ENCODE measurements at places on chromosomes 5 and 9.

- DNase-seq, result no peak
Measured at GRCh38 chr9:92493749-92494387, 11.6 kb upstream of the ASPN start.

DNA sequence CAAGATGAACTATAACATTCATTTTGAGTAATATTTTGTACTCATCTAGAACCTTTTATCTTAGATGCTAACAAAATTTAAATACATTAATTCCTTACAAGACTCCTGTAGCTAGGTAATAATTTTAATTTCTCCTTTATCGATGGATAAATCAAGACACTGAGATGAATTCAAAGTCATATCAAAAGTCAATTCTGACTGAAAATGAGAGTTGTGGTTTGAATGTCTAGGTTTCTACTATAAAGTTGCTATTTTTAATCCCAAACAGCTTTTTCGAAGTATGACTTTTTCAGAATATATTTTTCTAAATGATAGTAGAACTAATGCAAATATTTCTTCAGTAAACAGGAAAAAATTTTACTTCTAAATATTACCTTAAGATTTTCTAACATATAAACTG, 491.7 kb upstream of the FAM174A start:
- no peak for DNase-seq

DNA sequence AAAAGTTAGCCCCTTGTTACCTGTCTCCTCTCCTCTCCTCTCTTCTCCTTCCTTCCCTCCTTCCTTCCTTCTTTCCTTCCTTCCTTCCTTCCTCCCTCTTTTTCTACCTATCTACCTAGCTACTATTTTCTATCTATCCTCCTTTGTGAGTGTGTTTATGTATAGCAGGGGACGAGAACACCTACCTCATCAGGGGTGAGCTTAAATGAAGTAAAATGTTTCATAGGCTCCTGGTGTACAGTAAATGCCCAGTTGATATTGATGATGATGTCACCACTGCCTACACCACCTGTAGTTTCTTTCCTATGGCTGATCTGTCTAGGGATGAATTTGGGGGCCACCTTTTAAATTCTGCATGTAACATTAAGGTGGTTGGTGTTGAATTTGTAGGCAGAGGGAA, 4.3 kb downstream of the SPIN1 start:
- no peak for DNase-seq

DNA sequence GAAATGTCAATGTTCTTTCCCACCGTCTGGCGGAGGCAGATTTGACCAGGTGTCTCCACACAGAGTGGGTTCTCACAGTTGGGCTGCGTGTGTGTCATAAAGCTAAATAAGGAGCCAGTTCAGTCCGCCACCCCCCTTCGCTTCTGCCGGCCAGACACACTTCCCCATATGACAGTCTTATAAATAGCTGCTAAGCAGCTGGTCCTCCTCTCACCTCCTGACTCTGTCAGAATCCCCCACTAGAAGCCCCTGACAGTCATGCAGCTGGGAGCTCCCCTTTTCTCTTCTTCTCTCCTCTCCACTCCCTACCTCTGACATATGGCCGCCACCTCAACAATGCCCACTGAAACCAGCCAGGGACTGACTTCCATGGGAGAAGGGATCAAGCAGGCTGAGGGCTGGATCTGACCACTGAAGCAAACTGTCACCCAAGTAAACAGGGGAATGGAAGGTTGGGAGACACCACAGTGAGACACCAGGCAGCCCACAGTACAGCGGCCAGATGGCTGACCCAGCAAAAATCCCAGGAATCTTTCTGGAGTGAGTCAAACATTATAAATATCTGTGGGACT, 141.9 kb upstream of the EFNA5 start:
- DNase-seq, result no peak

GRCh38 chr5:55773057-55773456, 35.2 kb downstream of the DDX4 start:
- no peak for DNase-seq

- DNase-seq, result no peak
Measured at GRCh38 chr9:33931326-33931725, 114.4 kb downstream of the UBE2R2 start.

DNA sequence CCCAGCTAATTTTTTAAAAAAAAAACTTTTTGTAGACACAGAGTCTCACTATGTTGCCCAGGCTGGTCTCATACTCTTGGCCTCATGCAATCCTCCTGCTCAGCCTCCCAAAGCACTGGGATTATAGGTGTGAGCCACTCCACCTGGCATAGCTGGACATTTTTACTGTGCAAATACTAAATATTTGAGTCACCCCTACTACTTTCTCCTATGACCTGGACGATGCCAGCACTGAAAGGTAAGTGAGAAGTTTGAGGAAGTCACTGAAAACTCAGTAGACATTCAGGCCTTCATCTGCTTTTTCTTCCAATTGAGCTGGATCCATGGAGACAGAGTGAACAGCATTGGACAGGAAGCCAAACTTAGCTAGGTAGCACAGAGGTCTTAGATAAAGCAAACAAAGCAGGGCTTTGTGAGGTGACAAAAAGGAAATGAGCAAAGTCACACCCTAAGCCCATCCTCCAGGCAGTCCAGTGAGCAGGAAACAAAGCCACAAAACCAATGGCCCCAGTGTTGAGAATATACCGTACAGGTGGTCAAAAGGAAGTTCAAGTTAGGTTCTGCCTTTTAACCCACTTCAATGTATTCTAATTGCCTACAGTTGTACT, 192.6 kb upstream of the RASA1 start:
- no peak for DNase-seq

DNA sequence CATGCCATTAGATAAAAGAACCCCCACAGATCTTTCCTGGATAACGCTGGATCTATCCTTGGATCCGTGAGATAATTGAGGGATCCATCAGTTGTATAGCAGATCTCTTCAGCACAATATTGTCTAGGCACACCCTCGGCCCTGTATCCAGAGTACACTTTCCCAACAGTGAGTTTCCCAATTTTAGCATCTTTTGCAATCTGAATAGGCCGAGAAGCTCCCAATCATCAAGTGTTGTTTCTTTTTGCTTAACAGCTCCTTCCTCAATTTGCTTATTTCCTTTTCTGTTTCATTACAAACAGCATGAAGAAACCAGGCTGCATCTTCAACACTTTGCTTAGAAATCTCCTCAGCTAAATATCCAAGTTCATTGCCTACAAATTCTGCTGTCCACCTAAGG, 4.4 kb upstream of the SPTLC1 start:
- no peak for DNase-seq

DNA sequence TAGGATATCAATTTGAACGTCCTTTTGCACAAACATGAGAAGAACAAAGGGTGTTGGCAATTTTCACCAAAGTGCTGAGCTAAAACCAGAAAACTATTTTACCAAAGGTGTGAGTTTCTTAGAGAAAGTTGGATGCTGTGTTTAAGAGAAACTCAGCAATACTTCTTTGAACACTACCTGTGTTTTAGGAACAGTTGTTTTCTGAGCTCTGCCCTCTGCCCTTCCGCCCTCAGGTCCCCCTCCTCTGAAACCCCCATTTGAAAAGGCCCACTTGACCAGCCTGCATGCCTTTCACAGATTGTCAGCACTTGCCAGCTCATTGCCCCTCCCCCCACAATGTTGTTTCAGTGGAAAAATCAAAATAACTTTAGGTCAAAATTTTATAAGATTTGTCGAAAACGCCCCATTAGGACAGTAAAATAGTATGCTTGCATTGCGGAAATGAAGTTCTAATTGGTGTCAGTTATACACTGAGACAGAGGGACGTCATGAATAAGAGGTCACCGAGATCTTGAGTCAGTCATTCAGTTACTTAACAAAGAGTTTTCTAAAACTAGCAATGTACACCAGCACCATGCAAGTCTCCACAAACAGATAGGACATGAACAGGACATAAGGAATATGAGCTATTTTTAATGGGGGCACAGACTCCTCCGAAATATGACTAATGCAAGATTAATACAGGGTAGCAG, 61.9 kb upstream of the IL7R start:
- DNase-seq, result no peak

- DNase-seq, result peak; percentile 63
Measured at GRCh38 chr5:107248066-107248695, 422.6 kb downstream of the EFNA5 start.

DNA sequence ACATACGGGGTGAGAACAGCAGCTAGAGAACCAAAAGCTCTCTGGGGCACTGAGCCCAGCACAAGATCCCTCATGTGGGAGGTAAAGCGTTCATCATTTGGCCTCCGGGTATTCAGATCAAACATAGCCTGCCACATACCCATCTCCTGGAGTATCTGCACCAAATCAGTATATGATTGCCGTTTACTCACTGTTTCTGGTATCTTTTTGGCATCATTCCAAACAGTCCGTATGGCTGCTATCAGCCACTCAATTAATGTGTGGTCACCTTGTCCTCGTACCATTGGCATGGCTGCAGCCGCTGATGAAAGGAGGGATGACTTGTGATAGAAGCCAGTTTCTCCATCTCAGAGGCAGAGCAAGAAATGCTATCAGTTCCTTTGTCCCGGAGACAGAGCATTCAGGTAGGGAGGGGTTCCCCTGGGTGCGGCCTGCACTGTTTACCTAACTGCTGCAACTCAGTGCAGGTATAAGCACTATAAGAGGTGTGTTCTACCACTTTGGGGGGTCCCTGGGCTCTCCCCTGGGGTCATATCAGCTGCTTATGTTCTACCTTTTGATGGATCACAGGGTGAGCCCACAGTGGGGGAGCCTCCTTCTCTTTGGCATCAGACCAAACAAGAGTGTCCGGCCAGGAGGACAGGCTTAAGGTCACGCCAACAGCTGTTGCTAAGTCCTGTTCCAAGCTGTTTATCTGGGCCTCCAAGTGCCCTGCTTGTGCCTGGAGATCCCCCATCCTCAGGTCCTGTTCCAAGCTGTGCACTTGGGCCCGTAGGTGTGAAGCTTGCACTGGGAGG, 9.4 kb downstream of the DMAC1 start:
- no peak for DNase-seq

DNA sequence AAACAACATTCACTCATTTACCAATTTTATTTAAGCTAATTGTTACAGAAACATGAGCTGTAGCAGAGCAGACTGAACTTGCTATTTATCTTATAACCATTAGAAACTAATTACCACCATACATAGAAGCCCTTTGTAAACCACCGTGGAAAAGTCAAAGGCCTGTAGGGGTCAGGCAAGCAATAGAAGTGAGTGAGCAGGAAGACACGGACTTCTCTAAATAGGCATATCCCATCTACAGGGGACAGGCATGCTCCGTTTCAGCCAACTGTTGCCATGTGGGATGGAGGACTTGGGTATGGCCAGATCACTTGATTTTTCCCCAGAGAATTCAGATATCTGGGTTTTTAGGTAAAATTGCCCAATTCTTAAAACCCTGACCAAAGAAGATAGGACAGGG, 44.8 kb downstream of the PRRC1 start:
- DNase-seq, result no peak

DNA sequence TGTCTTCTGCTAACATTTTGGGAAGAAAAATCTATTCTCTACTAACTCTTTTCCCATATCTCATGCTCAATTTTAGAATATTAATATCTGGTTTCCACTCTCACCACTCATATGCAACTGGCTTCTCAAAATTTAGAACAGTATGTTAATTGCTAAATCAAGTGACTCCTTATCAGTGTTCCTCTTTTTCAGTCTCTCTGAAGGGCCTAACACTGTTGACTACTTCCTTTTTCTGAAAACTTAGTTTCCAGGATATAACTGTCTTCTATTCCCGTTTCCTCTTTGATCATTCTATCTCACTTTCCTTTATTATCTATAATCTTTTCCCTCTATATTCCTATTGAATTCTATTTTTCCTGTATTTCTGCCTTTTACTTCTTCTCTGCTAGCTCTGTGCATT, 1717.2 kb upstream of the C9orf72 start:
- DNase-seq, result no peak

DNA sequence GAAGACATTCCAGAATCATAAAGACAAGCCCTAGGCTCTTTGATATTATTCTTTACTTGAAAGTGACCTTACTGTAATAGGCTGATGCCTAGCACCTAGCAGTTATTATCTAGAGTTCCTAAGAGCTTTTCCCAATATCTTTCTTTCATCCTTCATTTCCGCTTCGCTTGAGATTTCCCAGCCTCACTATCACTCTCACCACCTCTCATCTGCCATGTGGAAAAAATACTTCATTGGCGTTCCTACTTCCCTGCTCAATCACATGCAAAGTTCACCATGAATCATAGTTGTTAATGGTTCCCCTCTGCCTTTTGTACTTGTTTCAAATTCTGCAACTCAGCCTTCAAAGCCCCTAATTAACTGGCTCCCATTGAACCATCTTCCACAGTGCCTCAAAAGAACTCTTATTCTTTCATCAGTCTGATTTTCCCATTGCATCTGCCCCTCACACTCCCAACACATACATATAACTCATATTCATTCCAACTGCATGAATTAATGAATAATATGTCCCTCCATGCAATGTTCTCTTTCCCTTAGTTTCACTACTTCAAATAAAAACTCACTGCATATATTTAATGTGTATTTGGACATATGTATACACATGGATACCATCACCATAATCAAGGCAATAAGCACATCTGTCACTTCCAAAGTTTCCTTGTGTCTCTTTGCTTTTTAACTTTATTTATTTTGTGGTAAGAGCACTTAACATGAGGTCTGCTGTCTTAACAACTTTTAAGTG, 221.6 kb downstream of the PARP8 start:
- DNase-seq, result no peak
